ENCODE measurements at places on chromosomes 5 and 9.

GRCh38 chr5:93395971-93396379, 185.0 kb downstream of the NR2F1-AS1 start:
- H3K4me1 ChIP-seq, result no peaks in the 10 kb centered on the region
- no peaks in the 10 kb centered on the region for H3K36me3 ChIP-seq
- DNase-seq, result no peak
- peaks cover 6% of the 10 kb centered on the region for H3K27me3 ChIP-seq
- H3K27ac ChIP-seq, result no peak overlapping the region
- no peak overlapping the region for H3K4me3 ChIP-seq

- no peaks in the 10 kb centered on the region for H3K27me3 ChIP-seq
- peak overlapping the region; percentile 35 for H3K4me3 ChIP-seq
- H3K4me1 ChIP-seq, result peaks cover 44% of the 10 kb centered on the region
- no peak for DNase-seq
Observed at GRCh38 chr5:126852091-126852571, 75.2 kb downstream of the LMNB1 start.

GRCh38 chr9:9563817-9564216, 1049.0 kb downstream of the PTPRD start:
- DNase-seq, result no peak
- H3K36me3 ChIP-seq, result no peaks in the 10 kb centered on the region
- no peaks in the 10 kb centered on the region for H3K27me3 ChIP-seq
- no peak overlapping the region for H3K27ac ChIP-seq
- no peak overlapping the region for H3K4me3 ChIP-seq

DNA sequence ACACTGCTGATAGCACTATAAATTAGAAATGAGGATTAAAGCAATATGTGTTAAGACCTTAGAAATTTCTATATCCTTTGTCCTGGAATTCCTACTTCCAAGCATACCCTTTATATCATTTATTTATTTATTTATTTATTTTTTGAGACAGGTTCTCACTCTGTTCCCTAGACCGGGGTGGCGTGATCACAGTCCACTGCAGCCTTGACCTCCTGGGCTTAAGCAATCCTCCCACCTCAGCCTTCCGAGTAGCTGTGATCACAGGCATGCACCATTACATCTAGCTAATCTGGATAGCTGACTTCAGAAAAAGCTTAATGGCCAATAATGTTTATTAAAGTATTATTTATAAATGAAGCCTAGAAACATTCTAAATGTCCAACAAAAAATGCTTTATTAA, 27.3 kb downstream of the ACO1 start:
- no peak for DNase-seq
- no peaks in the 10 kb centered on the region for H3K4me1 ChIP-seq
- H3K27ac ChIP-seq, result no peak overlapping the region
- H3K27me3 ChIP-seq, result no peaks in the 10 kb centered on the region
- H3K4me3 ChIP-seq, result no peak overlapping the region

DNA sequence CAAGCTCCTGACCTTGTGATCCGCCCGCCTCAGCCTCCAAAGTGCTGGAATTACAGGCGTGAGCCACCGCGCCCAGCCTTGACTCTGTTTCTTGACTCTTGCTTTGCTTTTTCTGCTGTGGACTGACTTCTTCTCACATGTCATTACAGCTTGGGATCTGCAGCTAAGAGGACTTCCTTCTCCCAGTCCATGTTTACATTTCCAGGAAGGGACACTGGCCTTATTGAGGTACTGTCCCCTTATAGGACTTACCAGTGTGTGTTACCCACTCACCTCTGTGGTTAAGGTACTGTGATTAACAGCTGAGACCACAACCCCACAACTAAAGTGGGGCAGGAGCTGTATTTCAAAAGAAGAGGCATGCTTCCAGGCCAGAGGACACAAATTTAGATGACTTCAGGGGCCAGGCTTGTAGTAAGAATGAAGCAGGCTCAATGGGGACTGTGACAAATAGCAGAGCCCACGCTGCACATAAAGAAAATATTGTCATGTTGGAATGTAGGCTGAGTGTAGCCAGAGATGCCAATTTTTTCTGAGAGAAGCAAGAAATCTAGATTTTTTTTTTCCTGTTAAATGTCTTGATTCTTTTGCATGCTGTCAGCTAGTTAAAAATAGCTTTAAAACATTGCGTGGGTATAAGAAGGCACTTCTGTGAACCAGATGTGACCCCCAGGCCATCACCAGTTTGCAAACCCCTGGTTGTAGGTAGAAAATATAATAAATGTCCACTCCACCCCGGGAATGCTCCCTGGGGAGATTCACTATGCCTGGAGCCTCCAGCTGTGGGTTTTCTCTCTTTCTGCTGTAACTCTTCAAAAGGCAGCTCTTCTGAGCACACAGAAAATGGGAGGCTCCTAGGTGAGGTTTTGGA, 75.0 kb downstream of the PTPDC1 start:
- no peak overlapping the region for H3K27ac ChIP-seq
- H3K4me1 ChIP-seq, result peaks cover 9% of the 10 kb centered on the region
- peaks cover 2% of the 10 kb centered on the region for H3K36me3 ChIP-seq
- no peak overlapping the region for H3K4me3 ChIP-seq
- no peak for DNase-seq
- no peaks in the 10 kb centered on the region for H3K27me3 ChIP-seq

GRCh38 chr9:95505717-95506427, 10.9 kb downstream of the PTCH1 start:
- peak overlapping the region; percentile 70 for H3K27ac ChIP-seq
- peak; percentile 48 for DNase-seq
- peak overlapping the region; percentile 100 for H3K4me3 ChIP-seq
- H3K27me3 ChIP-seq, result peaks cover 16% of the 10 kb centered on the region
- peaks cover 2% of the 10 kb centered on the region for H3K36me3 ChIP-seq

- peak; percentile 31 for DNase-seq
- peaks cover 3% of the 10 kb centered on the region for H3K36me3 ChIP-seq
- H3K4me3 ChIP-seq, result no peak overlapping the region
- H3K27ac ChIP-seq, result no peak overlapping the region
- H3K4me1 ChIP-seq, result peaks cover 7% of the 10 kb centered on the region
- H3K27me3 ChIP-seq, result no peaks in the 10 kb centered on the region
Observed at GRCh38 chr9:130741831-130742449, 48.4 kb downstream of the EXOSC2 start.

DNA sequence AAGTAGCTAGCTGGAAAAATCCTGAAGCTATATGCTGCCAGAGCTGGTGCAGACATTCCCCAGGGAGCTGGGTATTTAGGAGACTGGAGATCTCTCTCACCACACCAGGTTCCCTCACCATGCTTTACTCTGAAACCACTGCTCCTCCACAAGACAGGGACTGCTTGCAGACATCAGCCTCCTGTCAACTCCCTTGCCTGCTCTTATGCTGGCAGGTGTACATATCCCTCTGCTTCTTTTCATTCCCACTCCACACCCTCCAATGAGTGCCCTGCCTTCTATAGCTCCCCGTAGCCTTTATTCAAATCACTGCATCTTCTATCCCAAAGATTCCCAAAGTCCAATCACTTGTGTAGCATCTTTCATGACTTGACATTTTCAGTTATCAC, 380.7 kb downstream of the NFIB start:
- no peak overlapping the region for H3K27ac ChIP-seq
- no peaks in the 10 kb centered on the region for H3K27me3 ChIP-seq
- H3K4me3 ChIP-seq, result no peak overlapping the region
- H3K36me3 ChIP-seq, result no peaks in the 10 kb centered on the region
- no peaks in the 10 kb centered on the region for H3K4me1 ChIP-seq

DNA sequence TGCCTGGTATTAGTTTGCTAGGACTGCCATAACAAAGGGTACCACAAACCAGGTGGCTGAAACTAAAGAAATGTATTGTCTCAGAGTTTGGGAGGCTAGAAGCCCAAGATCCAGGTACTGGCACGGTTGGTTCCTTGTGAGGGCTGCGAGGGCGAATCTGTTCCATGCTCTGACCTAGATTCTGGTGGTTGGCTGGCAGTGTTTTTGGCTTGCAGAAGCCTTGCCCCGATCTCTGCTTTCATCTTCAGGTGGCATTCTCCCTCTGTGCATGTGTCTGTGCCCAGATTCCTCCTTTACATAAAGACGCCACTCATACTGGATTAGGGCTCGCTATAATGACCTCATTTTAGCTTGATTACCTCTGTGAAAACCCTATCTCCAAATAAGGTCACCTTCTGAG, 36.7 kb downstream of the RAI14 start:
- peaks cover 16% of the 10 kb centered on the region for H3K4me1 ChIP-seq
- H3K27me3 ChIP-seq, result no peaks in the 10 kb centered on the region
- no peaks in the 10 kb centered on the region for H3K36me3 ChIP-seq
- no peak overlapping the region for H3K4me3 ChIP-seq
- no peak overlapping the region for H3K27ac ChIP-seq

GRCh38 chr5:42751044-42751443, 5.6 kb upstream of the CCDC152 start:
- no peak overlapping the region for H3K27ac ChIP-seq
- H3K36me3 ChIP-seq, result no peaks in the 10 kb centered on the region
- H3K27me3 ChIP-seq, result no peaks in the 10 kb centered on the region
- DNase-seq, result no peak

DNA sequence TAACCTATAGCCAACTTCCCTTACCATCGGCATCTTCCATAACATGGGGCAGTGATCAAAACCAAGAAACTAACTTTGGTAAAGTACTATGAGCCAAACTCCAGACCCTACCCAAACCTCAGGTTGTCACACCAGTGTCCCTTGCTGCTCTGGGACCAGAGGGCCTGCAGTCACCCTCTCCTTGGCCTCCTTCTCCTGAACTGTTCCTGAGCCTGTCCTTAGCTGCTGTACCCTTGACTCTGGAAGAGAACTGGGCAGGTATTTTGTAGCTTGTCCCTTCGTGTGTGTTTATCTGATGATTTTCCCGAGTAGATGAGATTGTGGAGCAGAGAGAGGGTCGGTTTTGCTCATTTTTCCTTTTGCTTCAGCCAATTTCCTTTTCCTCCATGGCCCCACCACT, 240.4 kb downstream of the SYK start:
- peak overlapping the region; percentile 5 for H3K27ac ChIP-seq
- H3K36me3 ChIP-seq, result peaks cover 4% of the 10 kb centered on the region
- DNase-seq, result no peak
- peaks cover 60% of the 10 kb centered on the region for H3K4me1 ChIP-seq

GRCh38 chr9:20373263-20373662, 249.0 kb downstream of the MLLT3 start:
- H3K36me3 ChIP-seq, result peaks cover 5% of the 10 kb centered on the region
- H3K4me3 ChIP-seq, result no peak overlapping the region
- H3K4me1 ChIP-seq, result peaks cover 60% of the 10 kb centered on the region

- no peak overlapping the region for H3K27ac ChIP-seq
- peaks cover 3% of the 10 kb centered on the region for H3K27me3 ChIP-seq
- no peaks in the 10 kb centered on the region for H3K4me1 ChIP-seq
- no peak overlapping the region for H3K4me3 ChIP-seq
- H3K36me3 ChIP-seq, result no peaks in the 10 kb centered on the region
Observed at GRCh38 chr9:72809586-72809985, 143.3 kb downstream of the ALDH1A1 start.

All from activated CD4-positive, alpha-beta T cell treated with anti-CD3 and anti-CD28 coated beads for 36 hours (primary cell).